ENCODE measurements at places on chromosomes 3 and 15. TPM values are rescaled to one million over a fixed set of nuclear protein-coding genes. Genes with fewer than 3 reads are reported as not detected.

Gene VWA5B2
- total RNA-seq = not detected

Gene SKOR1
- total RNA-seq = not detected

Gene ELL3
- 27.3 TPM for total RNA-seq

Gene GABRG3
- not detected for total RNA-seq

Gene NMNAT3
- total RNA-seq = 11.3 TPM

Gene FBXW12
- total RNA-seq = not detected

Gene CFAP161
- not detected for total RNA-seq

Gene ARL14
- under 0.01 TPM for total RNA-seq

Gene LCMT2
- 3.9 TPM for total RNA-seq

Gene TLR9
- total RNA-seq = under 0.01 TPM

Gene CCDC39
- not detected for total RNA-seq

Gene TRANK1
- 4.6 TPM for total RNA-seq

Gene CFAP20DC
- 7.7 TPM for total RNA-seq

Gene POC1A
- total RNA-seq = 2.2 TPM

Gene HRG
- total RNA-seq = not detected

Data from tracheal epithelial cell (primary cell).